Effector CD4-positive, alpha-beta T cell (primary cell): ENCODE measurements at places on chromosomes 3 and 15.

DNA sequence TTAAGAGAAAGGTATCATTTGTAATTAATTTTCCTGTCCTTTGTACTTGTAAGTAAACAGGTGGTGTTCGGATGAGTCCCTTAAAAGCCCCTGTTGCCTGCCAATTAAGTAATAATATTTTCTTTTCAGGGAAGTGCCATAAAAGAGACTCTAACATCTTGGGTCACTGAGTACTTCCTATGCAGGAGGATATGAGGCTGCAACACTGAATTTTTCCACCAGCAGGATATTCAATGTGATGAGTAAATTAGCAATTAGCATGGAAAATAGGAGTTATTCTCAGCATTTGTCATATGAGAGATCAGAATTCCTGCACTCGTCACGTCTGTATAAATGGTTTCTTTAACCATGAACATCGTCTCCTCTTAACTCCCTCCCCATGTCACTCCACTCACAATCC is 45.4 kb downstream of the WWTR1 start:
- no peak for DNase-seq

GRCh38 chr15:86608461-86609205 is 529.0 kb downstream of the AGBL1 start:
- DNase-seq = no peak

- DNase-seq = no peak
These were observed 19.1 kb upstream of the APEH start for GRCh38 chr3:49654955-49655556.

GRCh38 chr15:39079296-39079847 is 501.5 kb upstream of the THBS1 start:
- DNase-seq = no peak

DNA sequence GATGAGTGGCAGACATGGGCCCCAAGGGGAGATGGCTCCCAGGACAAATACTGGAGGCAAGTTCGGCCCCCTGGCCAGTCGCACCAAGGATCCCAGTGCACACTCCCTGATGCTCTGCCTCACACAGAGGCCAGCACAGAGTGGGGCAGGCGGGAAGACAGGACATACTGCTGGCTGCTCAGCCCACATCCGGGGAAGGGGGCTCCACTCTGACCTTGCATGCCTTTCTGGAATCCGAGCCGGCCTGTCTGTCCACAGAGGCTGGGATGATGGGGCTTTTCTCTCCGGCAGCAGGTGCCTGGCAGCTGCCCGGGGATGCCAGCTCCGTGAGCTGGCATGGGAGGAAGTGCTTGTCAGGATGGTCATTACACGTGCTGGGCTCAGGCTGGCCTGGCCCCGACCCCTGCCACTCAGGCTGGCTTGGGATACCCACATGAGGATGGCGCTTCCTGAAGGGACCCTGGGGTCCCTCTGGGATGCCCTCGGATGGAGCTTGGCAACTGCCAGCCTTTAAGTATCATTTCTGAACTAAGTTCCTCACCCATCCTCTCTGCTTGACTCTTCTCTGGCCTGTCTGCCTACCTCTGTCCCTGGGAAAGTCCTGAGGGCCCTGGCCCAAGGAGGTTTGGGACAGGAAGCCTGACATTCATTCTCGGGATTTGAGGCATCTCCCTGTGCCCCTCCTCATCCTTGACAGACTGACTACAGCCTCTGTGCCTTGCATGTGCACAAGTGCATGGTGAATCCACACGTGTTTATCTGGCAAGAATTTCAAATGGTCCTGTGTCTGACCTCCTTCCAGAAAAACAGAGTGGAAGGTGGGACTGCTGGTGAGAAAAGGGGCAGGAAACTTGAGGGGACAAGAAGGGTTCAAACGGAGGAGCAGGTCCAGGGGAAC is 46.5 kb downstream of the EXOG start:
- DNase-seq = no peak

- DNase-seq = peak; percentile 62
These were observed 31.9 kb upstream of the RAB6B start for GRCh38 chr3:133927540-133928066.

DNA sequence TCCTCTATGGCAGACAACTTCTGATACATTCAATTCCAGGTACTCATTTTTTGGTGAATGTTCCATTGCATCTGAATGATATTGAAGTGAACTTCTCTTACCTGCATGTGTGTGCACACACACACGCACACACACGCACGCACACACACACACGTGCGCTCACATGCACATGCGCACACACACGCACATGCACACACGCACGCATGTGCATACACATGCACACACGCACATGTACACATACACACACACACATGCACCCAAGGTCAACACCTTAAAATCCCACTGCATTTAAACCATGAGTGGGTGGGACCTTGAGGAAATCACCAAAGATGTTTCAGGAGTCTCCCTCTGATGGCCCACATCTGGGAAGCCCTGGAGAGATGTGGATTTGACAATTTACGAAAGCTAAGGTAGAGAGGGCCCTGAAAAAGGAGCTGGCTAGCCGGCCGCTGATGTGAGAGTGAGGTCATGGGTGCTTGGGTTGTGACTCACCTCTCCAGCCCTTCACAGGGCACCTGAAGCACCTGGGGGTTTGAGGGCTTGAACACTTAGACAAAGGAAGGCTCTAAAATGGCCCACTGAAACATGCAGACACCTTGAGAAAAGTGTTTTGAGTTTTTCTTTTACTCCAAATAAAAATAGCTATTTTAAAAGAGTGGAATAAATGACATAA is 269.1 kb upstream of the LRRFIP2 start:
- DNase-seq = no peak

DNA sequence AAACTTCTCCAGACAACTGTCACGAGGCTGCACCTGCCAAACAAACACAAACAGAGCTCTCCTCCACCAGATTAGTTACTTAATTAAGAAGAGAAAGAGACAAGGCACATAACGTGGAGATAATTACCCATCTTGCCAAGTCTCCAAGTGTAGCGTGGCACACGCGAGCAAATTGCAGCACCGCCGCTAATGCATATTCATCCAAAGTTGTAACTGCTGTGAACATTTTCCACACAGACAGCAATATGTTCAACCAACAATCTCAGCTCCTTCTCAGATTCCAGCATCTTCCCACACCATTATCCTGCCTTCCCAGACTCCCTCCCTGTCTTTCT is 309.6 kb upstream of the TLE3 start:
- no peak for DNase-seq
